ENCODE measurements at places on chromosomes 11 and 22.

DNA sequence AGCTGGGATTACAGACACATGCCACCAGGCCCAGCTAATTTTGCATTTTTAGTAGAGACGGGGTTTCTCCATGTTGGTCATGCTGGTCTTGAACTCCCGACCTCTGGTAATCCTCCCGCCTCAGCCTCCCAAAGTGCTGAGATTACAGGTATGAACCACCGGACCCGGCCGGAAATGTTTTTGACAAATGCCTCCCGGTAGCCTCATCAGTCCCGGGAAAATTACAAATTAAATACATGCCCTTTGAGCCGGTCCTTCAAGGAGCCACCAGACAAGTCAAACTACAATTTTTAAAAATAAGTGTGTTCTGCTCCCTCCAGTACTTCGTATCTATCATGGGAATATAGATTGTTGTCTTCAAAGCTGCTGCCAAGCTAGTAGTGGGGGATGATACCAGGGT is 17.5 kb downstream of the WBP2NL start:
- no peak for DNase-seq

GRCh38 chr22:21009638-21010425 is 5.1 kb upstream of the P2RX6 start:
- DNase-seq: no peak

DNA sequence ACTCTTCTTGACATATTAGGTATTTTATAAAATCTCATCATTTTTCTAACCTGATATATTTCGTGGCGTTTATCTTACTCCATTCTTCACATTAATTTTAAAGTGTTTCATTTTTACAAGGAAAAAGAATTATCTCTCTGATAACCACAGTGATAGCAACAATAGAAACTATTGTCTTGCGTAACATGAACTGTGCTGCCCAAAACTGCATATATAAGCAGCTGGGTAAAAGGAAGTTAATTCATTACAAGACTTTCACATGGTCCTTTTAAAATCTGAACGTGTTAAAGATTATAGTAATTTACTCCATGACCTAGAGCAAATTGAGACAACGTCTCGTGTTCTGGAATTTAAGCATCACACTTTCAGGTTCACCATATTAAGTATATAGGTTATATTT is 210.4 kb upstream of the GRIA4 start:
- DNase-seq: no peak

GRCh38 chr22:22745225-22746060 is 101.0 kb downstream of the GGTLC2 start:
- no peak for DNase-seq

DNA sequence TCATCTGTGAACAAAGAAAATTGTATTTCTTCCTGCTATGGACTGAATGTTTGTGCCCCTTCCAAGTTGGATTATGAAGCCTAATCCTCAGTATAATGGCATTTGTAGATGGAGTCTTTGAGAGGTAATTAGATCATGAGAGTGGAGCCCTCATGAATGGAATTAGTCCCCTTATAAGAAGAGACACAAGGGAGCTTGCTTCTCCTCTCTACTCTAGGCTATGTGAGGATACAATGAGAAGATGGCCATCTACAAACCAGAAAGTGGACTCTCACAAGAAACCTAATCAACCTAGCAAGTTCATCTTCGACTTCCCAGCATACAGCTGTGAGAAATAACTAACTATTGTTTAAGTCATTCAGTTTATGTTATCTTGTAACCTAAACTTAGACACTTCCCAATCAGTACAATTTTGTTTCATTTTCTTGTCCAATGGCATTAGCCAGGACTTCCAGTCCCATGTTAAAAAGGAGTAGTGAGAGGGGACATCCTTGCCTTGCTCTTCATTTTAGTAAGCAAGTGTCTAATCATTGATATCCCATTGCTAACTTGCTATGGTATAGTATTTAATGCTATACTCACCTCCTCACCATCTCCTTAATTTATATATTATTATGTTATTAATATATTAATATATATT is 45.7 kb downstream of the PDGFD start:
- no peak for DNase-seq

All from NCI-H2227 treated with DMSO at 0.1 percent for 48 hours (cell line).